ENCODE measurements at places on chromosomes 4 and X.

DNA sequence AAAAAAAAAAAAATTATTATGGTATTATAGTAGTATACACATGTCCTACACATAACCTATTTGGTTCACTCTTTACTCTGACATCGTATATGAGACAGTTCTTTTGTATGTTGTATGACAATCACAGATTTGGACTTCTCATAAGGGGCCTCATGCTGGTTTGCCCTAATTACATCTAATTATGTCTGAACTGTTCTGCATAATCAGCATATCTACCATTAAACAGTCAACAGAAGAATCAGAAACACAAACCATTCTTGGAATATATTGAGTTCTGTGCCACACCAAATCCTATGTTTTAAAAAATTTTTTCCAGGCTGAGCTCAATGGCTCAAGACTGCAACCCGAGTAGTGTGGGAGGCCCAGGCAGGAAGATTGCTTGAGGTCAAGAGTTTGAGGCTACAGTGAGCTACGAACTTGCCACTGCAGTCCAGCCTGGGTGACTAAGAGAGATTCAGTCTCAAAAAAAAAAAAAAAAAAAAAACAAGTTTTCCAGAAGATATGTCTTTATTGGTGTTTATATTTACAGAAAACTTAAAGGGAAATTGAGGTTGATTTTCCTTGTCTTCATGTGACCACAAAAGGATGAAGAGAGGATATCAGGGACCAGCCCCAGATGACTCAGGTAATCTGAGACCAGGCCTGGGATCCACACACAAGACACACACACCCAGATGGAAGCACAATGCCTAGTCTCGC lies 22.2 kb downstream of the TRIM61 start:
- no peak for DNase-seq

DNA sequence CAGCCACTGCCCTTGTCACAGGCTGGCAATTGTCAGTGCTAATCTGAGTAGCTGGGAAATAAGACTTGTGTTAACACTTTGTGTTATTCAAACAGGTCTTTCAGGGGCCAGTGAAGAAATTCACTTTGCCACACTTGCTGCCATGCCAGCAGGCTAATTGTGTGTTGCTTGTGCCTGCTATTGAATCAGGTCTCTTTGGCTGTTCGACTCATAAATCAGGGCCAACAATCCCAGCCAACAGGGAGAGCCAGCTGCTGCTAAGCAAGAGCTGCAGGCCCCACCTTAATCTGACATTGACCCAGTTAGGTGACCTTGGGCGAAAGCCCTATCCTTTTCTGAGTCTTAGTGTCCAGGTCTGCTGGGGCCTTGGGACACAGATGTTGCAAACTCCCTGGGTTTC lies 28.1 kb upstream of the MAMLD1 start:
- DNase-seq = no peak

GRCh38 chr4:7007944-7008343 lies 35.2 kb upstream of the TADA2B start:
- DNase-seq = no peak

DNA sequence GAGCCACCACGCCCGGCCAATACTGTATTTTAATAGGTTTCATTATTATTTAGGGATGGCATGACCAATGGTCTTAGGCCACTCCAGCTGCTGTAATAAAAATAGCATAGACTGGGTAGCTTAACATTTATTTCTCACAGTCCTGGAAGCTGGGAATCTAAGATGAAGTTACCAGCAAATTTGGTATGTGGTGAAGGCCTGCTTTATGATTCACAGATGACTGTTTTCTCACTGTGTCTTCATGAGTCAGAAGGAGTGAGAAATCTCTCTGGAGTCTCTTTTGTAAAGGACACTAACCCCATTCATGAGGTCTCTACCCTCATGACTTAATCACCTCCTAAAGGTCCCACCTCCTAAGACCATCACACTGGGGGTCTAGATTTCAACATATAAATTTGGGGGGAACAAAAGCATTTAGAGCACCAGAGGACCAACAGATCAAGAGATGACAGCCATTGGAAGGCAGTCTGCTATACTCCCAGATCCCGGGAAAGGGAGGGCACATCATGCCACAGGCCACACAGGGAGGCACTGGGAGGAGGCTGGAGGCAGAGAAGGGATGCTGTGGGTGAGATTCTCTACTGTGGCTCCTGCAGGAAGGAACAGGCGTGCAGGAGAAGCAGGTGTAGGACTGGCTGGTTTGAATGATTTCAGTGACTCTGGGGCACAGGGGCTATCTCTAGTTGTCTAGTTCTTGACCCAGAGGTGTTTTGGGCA lies 335.8 kb upstream of the SFRP2 start:
- DNase-seq = no peak

GRCh38 chrX:150569155-150569477 lies 695 bp downstream of the MTM1 start:
- DNase-seq = no peak

DNA sequence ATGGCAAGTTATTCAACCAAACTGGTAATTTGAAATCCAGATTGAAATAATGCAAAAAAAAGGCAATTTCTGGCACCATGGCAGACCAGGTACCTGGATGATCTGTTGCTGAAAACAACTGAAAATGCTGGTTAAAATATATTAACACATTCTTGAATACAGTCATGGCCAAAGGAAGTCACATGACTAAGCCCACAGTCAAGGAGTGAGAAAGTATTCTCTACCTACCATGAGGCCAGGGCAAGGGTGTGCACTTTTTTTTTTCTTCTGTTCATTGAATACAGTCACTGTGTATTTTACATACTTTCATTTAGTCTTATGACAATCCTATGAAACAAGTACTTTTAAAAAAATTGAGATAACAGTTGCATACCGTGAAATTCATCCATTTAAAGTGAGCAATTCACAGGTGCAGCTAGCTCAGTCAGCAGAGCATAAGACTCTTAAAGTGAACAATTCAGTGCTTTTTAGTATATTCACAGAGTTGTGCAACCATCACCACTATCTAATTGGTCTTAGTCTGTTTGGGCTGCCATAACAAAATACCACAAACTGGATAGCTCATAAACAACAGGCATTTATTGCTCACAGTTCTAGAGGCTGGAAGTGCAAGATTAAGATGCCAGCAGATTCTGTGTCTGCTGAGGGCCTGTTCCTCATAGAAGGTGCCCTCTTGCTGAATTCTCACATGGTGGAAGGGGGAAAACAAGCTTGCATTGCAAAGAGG lies 4.8 kb upstream of the MPP1 start:
- DNase-seq = no peak

DNA sequence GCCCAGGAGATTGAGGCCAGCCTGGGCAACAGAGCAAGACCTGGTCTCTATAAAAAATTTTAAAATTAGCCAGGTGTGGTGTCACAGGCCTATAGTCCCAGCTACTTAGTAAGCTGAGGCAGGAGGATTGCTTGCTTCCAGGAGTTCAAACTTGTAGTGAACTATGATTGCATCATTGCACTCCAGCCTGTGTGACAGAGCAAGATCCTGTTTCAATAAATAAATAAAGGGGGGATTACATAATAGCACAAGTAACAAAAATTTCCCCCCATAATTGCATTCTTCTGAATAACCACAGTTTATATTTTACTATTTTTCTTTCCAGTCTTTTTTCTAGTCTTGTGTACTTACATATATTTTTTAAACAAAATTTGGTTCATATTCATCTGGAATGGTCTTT lies 135.6 kb downstream of the CHIC2 start:
- no peak for DNase-seq

- DNase-seq = no peak
These were observed 140.5 kb downstream of the SOWAHB start for GRCh38 chr4:76757418-76757939.

DNA sequence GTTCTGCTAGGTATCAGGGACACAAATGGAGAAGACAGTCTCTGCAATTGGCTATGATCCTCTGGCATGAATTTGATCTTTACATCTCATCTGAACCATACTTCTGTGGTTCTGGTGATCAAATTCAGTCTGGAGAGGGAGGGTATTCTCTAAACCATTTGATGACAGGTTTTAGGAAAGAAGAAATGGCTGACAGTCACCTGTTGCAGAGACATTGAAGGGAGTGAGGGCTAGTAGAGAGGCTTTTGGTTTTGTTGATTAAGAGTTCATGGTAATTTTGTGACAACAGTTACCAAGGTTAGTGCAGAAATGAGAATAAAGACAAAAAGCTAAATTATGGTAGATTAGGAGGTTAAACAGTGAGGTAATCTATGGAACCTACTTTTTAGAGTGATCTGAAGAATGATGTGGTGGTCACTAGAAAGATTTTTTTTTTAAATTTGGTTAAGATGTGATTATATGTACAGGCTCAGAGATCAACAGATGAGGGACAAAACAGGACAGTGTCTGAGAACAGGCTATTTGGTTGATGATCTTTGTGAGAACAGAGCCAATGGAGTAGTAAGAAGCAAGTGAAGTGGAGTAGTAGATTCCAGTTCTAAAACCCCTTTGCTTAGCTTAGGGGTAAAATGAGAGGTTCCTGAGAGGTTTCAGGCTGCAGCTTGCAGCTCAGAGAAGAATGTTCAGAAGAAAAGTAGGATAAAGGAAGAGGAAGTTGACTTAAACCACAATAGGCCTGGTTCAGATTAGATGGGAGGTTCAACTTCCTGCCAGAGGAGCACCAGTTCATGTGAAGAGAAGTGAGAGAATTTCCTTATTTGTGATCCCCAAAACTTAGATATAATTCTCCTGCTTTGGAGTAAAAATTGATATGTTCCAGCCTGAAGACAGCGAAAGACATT lies 34.7 kb downstream of the VSIG4 start:
- DNase-seq = no peak

DNA sequence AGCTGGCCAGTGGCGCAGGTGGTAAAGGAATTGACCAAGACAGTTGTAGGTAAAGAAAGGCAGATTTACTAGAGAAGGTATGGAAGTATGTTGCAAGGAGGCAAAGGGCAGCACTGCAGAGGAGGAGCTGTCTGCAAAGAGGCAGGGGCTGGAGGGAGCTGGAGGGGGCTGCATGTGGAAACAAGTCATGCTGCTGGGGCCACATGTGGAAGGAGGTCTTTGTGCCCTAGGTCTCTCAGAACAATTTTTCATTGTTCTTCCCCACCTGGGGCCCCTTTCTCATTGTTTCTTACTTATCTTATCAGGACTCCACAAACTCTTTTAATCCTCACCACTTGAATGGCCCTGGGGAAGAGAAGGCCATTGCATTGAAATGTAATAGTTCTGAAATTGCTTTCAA lies 144.8 kb upstream of the PLAC1 start:
- DNase-seq = no peak

GRCh38 chr4:149584722-149585121 lies 230.9 kb downstream of the IQCM start:
- no peak for DNase-seq

GRCh38 chr4:26235500-26235899 lies 85.3 kb upstream of the RBPJ start:
- no peak for DNase-seq

DNA sequence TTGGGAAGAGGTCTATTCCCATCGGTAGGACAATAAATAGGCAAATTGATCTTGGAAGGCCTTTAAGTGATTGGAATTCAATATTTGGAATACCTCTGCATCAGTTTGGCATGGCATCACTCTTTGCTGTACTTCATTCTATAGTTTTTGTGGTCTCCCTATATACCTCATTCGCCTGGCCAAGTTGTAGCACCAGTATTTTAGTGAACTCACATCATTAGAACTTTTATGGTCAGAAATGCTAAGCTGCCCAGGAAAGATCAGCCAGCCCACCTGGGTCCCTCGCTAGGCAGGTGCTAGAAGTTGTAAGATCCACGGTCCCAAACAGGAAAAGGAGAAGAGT lies 40.3 kb downstream of the ZCCHC13 start:
- DNase-seq = no peak

DNA sequence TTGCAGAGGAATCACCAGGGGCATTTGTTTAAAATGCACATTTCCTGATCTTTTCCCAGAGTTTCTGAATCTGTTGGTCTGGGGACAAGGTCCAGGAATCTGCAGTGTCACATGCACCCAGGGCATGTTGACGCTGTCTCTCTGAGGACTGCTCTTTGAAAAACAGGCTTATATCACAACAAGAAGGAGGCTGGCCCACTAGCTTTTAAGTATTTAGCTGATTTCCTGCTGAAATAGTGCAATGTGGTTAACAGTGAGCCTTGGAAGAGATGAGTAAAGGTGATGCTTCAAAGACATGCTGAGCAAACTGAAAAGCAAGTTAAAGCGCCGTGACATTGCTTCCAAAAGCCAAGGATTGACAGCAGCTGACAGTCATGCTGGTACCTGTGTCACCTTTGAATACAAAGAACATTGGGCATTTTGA lies 18.6 kb upstream of the SEPSECS start:
- DNase-seq = no peak

- no peak for DNase-seq
These were observed 35.5 kb upstream of the UGT2B4 start for GRCh38 chr4:69531251-69531650.

- DNase-seq = no peak
These were observed 13.2 kb upstream of the CLDN24 start for GRCh38 chr4:183335369-183335940.

GRCh38 chr4:170079981-170080380 lies 9.8 kb downstream of the AADAT start:
- no peak for DNase-seq

- DNase-seq = peak; percentile 70
These were observed 1.5 kb upstream of the BCOR start for GRCh38 chrX:40099055-40099958.

DNA sequence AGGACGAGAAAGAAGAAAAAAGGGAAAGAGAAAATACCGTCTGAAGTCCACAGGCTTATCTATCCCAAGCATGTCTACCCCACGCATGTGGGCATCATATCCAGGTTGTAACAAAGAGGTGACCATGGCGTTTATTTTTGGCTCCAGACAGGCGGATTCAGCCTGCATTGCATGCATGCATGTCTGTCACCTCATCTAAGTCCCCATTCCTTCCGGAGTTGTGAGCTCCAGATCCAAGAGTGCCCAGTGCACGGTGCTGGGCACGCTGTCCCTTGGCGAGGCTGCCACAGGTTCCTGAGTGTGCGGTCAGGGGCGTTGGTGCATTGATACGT lies 905 bp upstream of the GALNTL6 start:
- no peak for DNase-seq

DNA sequence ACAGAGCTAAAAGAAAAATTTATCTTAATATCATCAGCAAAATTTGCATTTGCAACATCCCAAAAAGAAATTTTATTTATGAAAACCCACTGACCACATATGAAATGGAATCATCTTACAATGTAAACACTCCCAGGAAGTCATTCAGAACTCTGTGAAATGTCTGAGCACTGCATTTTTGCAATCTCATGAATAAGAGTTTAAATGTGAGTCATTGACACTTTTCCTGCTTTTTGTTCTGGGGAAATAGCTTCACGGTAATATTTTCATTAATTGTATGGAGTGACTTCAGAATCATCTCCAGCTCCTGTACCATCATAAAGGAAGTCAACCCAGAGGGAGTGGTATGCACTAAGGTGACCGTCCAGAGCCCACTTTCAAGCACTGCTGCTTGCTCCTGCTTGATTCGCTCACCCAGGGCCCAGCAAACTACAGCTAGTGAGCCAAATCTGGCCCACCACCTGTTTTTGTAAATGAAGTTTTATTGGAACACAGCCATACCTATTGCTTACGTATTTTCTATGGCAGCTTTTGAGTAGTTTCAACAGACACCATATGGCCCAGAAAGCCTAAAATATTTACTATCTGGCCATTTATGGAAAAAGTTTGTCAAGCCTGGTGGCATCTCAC lies 17.2 kb downstream of the EDNRA start:
- DNase-seq = no peak

GRCh38 chr4:186189656-186190055 lies 1.7 kb upstream of the CYP4V2 start:
- no peak for DNase-seq
